ENCODE measurements at places on chromosomes 16 and 17.

- no peak for DNase-seq
Measured at GRCh38 chr16:55508271-55508921, 476 bp upstream of the LPCAT2 start.

DNA sequence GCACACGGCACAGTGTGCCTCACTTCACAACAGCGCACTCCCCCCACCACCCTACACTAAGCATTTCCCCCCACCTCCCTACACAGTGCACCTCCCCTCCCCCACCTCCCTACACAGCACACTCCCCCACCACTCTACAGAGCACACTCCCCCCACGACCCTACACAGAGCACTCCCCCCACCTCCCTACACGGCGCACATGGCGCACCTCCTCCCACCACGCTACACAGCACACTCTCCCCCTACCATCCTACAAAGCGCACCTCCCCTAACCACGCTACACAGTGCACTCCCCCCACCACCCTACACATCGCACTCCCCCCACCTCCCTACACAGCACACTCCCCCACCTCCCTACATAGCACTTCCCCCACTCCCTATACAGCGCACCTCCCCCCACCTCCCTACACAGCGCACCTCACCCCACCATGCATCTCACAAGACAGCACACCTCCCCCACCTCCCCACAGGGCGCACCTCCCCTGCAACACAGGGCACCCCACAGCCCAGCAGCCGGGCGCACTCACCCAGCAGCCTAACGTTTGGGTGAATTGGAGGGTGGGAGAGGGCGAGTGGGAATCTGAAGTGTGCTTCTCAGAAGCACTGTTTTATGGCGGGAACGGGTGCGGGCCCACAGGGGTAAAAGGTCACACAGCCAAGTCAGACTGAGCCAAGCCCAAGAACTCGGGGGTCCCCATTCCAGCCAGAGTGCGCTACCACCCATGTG is 10.3 kb downstream of the KNOP1 start:
- DNase-seq = no peak

- DNase-seq = no peak
Measured at GRCh38 chr17:44687756-44688155, 1.8 kb downstream of the CCDC43 start.

DNA sequence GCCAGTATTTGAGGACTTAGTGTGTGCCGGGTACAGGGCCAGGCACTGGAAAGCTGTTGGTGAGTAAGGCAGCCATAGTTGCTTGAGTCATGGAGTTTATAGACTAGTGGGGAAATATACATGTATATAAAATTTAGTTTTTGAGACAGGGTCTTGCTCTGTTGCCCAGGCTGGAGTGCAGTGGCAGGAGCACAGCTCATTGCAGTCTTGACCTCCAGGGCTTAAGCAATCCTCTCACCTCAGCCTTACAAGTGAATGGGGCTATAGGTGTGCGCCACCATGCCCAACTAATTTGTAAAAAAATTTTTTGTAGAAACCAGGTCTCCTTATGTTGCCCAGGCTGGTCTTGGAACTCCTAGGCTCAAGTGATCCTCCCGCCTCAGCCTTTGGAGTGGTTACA is 2.4 kb downstream of the PDP2 start:
- no peak for DNase-seq

Measured in T-helper 1 cell (primary cell).